ENCODE measurements at places on chromosomes 1 and 21. TPM values are rescaled to one million over a fixed set of nuclear protein-coding genes. Genes with fewer than 3 reads are reported as not detected.
A peak's percentile ranks its signal among the peaks of the same experiment; 100 is the strongest.

GRCh38 chr1:242728696-242729095 lies 204.2 kb upstream of the PLD5 start:
- DNase-seq = no peak
- H3K27me3 ChIP-seq = no peaks in the 10 kb centered on the region
- no peaks in the 10 kb centered on the region for H3K4me1 ChIP-seq
- H3K36me3 ChIP-seq = no peaks in the 10 kb centered on the region
- no peak overlapping the region for H3K27ac ChIP-seq
- H3K4me3 ChIP-seq = no peak overlapping the region

DNA sequence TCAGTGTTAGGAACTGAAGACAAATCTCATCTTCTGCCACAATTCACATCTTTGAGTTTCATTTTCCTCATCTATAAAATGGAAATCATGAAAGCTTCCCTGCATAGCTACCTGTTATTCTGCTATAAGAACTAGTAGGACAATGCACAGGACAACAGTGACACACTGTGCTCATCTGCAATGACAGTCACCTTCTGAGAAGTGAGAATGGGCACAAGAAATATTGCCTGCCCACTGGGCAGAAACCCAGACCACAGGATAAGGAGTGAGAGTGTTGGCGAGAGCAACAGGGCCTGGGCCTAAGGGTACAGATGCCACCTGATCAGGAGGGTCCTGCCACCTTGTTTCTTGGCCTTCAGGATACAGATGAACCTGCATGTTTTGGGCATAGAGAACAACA lies 23.3 kb upstream of the ARTN start:
- no peak overlapping the region for H3K4me3 ChIP-seq
- H3K27ac ChIP-seq = no peak overlapping the region
- peaks cover 6% of the 10 kb centered on the region for H3K4me1 ChIP-seq
- no peak for DNase-seq

- peaks cover 7% of the 10 kb centered on the region for H3K4me1 ChIP-seq
- no peaks in the 10 kb centered on the region for H3K27me3 ChIP-seq
- no peak for DNase-seq
- no peak overlapping the region for H3K4me3 ChIP-seq
- no peak overlapping the region for H3K27ac ChIP-seq
Measured at GRCh38 chr1:228810878-228811711, 75.8 kb downstream of the RHOU start.

- no peak overlapping the region for H3K27ac ChIP-seq
- H3K36me3 ChIP-seq = no peaks in the 10 kb centered on the region
- DNase-seq = no peak
- H3K4me3 ChIP-seq = no peak overlapping the region
Measured at GRCh38 chr1:4166713-4167112, 266.6 kb upstream of the C1orf174 start.

DNA sequence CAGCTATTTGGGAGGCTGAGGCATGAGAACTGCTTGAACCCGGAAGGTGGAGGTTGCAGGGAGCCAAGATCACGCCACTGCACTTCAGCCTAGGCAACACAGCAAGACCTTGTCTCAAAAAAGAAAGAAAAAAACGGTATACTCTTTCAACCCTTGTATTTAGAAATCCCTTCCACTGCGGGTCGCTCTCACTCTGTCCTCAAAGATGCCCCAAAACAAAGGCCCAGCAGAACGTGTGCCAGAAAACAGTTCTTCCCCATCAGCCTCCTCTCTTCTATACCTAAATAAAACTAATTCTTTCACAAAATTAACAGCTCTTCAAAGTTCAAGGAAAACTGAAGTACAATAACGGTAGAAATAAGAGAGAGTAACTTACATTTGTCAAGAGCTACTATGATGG lies 13.2 kb downstream of the SETD4 start:
- H3K4me3 ChIP-seq = no peak overlapping the region
- no peaks in the 10 kb centered on the region for H3K27me3 ChIP-seq
- DNase-seq = no peak
- H3K4me1 ChIP-seq = peaks cover 11% of the 10 kb centered on the region
- H3K27ac ChIP-seq = no peak overlapping the region

DNA sequence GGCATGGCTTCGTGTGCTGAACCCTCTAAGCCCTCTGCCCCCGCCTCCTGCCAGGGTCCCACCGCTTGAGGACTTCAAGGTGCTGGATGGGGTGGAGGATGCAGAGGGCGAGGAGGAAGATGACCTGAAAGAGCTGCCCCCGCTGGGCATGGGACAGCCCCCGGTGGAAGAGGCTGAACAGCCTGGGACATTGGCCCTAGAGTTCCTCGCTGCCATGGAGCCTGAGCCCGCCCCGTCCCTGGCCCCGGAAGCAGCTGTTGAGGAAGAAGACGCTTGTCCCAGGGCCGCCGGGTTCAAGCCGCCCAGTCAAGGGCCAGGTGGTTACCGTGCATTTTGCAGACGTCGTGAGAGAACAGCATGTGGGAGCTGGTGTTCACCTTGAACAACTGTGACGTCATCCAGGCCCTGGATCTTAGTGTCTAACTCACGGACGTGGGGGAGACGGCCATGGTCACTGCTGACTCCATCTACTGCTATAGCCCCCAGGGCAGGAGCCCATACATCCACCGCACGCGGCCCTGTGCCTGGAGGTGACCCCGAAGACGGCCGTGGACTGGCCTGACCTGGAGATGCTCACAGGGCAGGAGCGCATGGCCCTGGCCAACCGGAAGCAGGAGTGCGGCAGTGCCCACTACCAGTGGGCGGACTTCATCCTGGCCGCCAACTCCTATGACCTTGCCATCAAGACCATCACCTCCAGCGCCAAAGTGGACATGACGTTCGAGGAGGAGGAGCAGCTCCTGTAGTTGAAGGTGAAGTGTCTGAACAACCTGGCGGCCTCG lies 90.1 kb downstream of the PPP1R12B start:
- H3K27ac ChIP-seq = no peak overlapping the region
- no peak overlapping the region for H3K4me3 ChIP-seq
- H3K36me3 ChIP-seq = peaks cover 67% of the 10 kb centered on the region
- H3K4me1 ChIP-seq = no peaks in the 10 kb centered on the region
- peak; percentile 57 for DNase-seq

DNA sequence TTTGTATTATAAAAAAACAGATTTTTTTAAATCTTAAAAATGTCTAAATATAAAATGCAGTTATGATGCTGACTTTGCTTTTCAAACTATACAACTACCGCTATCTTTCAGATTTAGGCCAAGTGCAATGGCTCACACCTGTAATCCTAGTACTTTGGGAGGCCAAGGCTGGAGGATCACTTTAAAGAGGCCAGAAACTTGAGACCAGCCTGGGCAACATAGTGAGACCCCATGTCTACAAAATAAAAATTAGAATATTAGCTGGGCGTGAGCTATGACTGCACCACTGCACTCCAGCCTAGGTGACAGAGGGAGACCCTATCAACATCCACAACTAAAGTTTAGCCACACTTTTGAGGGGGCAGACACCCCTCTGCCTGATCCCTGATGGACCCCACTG lies 20.3 kb downstream of the ZBTB17 start:
- no peaks in the 10 kb centered on the region for H3K36me3 ChIP-seq
- no peaks in the 10 kb centered on the region for H3K27me3 ChIP-seq
- H3K27ac ChIP-seq = no peak overlapping the region
- H3K4me1 ChIP-seq = peaks cover 61% of the 10 kb centered on the region
- H3K4me3 ChIP-seq = no peak overlapping the region

- H3K4me1 ChIP-seq = no peaks in the 10 kb centered on the region
- no peak overlapping the region for H3K27ac ChIP-seq
- peaks cover under 1% of the 10 kb centered on the region for H3K36me3 ChIP-seq
- no peak overlapping the region for H3K4me3 ChIP-seq
- DNase-seq = no peak
- no peaks in the 10 kb centered on the region for H3K27me3 ChIP-seq
Measured at GRCh38 chr1:208135354-208135753, 108.8 kb downstream of the PLXNA2 start.

DNA sequence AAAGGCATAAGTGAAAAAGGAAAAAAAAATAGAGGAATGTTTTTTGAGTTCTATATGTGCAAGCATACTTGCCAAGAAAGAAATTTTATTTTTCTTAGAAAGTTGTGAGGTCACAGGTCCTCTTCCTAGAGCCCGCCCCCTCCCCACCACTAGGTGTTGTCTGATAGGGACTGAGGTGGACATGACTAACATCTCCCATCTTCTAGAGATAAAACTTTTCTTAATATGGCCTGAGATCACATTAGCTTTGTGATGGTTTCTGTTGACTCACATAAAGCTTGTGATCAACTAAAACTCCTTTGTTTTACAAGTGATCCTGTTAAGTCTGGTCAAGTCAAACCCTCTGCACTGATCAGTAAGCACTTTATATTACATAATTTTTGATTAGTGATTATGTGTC lies 33.4 kb upstream of the CITED4 start:
- no peaks in the 10 kb centered on the region for H3K36me3 ChIP-seq
- peaks cover 12% of the 10 kb centered on the region for H3K4me1 ChIP-seq
- no peak for DNase-seq
- no peaks in the 10 kb centered on the region for H3K27me3 ChIP-seq
- no peak overlapping the region for H3K27ac ChIP-seq
- H3K4me3 ChIP-seq = no peak overlapping the region

The APOBEC4 gene
- total RNA-seq = not detected

The TIE1 gene
- 59.4 TPM for total RNA-seq

The ARMH1 gene
- total RNA-seq = 5.9 TPM

The BMP8B gene
- total RNA-seq = 2.7 TPM
